NCI-H187 (cell line): ENCODE measurements at places on chromosomes 5 and 9.

- no peak for DNase-seq
Measured at GRCh38 chr5:141510850-141511601, 22.1 kb downstream of the PCDHGC5 start.

GRCh38 chr9:114283551-114284111 is 39.3 kb upstream of the ORM1 start:
- DNase-seq, result no peak

DNA sequence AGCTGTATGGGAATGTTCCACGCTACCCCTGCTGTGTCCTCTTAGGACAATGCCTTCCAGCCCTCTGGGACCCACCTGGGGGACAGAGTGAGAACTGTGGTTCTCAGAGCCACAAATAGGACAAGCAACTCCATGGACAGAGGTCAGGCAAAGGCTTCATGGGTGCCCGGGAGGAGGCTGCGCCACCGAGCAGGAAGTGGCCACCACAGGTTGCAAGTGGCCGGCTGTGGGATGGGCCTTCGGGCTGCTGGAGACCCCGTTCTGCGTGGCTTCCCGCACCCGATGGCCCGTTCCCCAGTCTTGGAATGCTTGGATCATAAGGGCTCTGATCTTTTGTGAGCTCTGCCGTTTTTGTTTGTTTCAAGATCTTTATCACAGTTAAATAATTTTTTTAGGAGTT is 118.8 kb downstream of the BOD1 start:
- DNase-seq, result no peak

DNA sequence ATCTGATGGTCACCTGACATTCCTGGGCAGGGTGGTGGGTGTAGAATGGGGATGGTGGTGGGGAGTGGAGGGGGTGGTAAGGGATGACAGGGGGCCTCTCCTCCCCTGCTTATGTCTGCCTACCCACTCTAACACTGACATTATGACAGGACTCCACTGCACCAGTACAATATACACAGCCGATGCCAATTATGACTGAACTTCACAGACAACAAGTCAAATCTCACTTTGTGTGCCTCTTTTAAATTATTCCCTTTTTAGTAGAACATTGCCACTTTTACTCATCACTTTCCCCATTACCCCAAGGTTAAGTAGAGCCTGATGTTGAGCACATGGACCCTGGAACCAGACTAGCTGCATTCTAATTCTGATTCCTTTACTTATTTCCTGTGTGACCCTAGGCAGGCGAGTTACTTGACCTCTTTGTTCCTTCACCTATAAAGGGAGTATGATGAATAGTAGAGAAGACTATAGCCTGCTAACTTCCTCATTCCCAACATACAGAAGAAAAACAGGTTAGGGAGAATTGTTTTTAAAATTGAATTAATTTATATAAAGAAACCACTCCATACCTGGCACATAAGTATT is 464.7 kb downstream of the DMRT2 start:
- no peak for DNase-seq

- DNase-seq, result no peak
Measured at GRCh38 chr9:32533336-32533735, 7.3 kb upstream of the RIGI start.
